A549 treated with dexamethasone at 1 μM for 4 hours (cell line): ENCODE measurements at places on chromosomes 13 and 19. TPM values are rescaled to one million over a fixed set of nuclear protein-coding genes. Genes with fewer than 3 reads are reported as not detected.

The KIRREL2 gene
- total RNA-seq: 0.37 to 0.65 TPM (median 0.52 TPM) in 5 replicates

The SLC10A2 gene
- total RNA-seq: not detected in 5 replicates

The DCT gene
- total RNA-seq: 0.04 TPM in 1 of 5 replicates, not detected in the others

The CD33 gene
- 0.06 to 0.08 TPM (median 0.07 TPM) in 3 of 5 replicates, not detected in the others for total RNA-seq

The ZNF536 gene
- 0.04 TPM in 1 of 5 replicates, not detected in the others for total RNA-seq
